SJCRH30 (cell line): ENCODE measurements at places on chromosomes 6 and 20.

DNA sequence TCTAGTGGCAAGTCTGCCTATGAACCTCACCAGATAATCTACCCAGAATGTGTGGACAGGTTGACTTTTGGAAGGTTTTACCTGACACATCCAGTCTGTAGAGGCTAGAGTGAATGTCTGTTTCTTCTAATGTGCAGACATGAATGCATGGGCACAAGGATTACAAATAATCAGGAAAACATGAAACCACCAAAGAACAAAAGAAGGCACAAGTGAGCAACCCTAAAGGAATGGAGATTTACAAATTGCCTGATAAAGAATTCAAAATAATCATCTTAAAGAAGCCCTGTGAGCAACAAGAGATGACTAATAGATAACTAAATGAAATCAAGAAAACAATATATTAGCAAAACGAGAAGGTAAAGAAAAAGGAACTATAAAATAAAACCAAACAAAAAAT is 876.1 kb upstream of the ADGRB3 start:
- DNase-seq, result no peak

GRCh38 chr6:13263669-13264068 is 64.7 kb downstream of the TBC1D7 start:
- no peak for DNase-seq

- no peak for DNase-seq
Observed at GRCh38 chr6:34148631-34149451, 3.0 kb upstream of the GRM4 start.

DNA sequence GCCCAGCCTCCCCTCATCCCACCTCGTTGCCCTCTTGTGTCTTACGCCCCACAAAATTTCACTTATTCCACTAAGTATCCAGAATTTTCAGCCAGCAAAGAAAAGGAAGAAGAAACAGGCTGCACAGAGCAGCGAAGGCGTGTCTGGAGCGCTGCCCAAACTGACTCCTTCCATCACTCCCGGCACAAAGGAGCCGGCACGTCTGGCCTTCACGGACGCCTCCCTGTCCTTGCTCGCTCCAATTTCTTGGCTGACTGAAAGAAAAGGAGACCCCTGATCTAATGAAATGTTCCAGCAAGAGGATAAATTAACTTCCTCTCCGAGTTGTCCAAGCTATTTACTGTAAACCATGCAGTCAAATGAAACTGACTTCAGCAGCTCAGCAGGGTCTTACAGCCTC is 152.3 kb upstream of the CDH4 start:
- no peak for DNase-seq

- no peak for DNase-seq
Observed at GRCh38 chr20:24504331-24505285, 35.2 kb downstream of the SYNDIG1 start.

- peak; percentile 5 for DNase-seq
Observed at GRCh38 chr6:13765570-13765969, 48.8 kb downstream of the MCUR1 start.

GRCh38 chr6:17866876-17867444 is 120.5 kb downstream of the KIF13A start:
- DNase-seq, result no peak

DNA sequence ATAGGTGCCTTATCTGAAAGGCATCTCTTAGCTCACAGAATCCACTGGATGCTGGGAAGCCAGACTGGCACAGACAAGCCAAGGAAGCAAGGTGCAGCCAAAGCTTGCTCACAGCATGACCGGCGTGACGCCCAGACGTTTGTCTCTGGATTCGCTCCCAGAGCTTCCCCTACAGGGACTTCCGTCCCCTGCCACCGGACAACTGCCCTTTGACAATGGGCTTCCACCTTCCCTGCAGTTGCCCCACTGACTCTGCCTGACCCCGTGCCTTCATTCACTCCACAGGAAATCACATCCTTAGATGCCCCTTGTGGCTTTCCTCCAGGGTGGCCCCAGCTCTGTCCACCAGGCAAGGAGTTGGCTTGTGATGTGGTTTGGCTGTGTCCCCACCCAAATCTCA is 94.8 kb upstream of the CDH4 start:
- no peak for DNase-seq

- no peak for DNase-seq
Observed at GRCh38 chr6:162343198-162343935, 384.2 kb downstream of the PRKN start.

DNA sequence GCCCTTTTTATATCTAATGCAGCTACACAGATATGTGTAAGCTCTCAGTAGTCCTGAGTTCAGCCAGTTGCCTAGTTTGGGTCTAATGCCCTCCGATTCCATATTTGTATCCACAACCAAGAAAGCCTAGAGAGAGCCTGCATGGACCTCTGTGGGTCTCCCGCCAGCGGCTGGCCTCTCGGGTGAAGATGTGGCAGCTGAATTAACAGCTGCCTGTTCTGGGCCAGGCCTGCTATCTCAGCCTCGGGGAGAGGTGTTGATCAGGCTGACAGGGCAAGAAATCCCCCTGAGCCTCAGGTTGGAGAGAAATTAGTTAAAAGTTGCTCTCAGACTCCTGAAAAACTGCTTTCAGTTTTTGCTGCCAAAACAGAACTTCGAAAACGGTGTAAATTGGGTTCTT is 19.8 kb downstream of the PTK7 start:
- DNase-seq, result peak; percentile 53

- DNase-seq, result no peak
Observed at GRCh38 chr6:71531006-71531405, 242.4 kb downstream of the OGFRL1 start.

DNA sequence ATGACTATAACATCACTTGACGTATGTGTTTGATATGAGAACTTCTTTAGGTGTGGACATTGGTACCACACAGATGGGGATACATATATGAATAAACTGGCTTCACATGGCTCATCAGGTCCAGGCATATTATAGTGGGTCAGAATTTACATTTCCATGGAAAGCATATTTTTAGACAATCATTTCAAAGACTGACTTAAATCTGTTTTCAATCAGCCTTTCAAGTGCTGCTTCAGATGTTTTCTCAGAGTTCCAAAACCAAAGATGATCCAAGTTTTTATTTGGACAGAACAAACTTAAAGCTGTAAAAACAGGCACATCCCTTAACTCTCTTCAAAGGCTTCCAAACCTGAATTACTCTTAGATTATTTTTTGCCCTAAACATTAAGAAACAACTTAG is 88.1 kb downstream of the PRSS35 start:
- DNase-seq, result no peak

DNA sequence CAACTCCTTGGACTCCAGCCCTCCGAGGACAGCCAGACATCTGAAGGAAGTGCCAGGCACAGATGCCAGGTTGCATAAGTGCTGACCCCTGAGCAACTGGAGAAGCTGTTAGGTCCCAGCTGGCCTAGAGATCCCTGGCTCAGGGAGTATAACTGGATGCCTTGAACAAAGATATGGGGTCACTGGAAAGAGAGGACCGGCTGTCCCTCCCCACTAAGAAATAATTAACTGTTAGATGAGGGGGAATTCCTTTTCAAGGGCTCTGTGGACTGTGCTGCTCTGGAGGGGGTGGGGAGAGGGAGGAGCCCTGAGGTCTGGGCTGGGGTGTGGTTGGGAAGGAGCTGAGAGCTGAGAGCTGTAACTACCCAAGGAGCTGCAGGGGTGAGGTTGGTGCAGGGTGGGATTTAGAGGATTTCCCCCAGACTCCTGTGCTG is 39.6 kb downstream of the HLA-F start:
- no peak for DNase-seq

- no peak for DNase-seq
Observed at GRCh38 chr6:150482883-150483409, 114.1 kb downstream of the IYD start.

- DNase-seq, result no peak
Observed at GRCh38 chr20:23879328-23879798, at the start of gene CST5. CST5 (minus strand) TSS chr20:23879748; CDS start chr20:23879676, 72 bp downstream.

DNA sequence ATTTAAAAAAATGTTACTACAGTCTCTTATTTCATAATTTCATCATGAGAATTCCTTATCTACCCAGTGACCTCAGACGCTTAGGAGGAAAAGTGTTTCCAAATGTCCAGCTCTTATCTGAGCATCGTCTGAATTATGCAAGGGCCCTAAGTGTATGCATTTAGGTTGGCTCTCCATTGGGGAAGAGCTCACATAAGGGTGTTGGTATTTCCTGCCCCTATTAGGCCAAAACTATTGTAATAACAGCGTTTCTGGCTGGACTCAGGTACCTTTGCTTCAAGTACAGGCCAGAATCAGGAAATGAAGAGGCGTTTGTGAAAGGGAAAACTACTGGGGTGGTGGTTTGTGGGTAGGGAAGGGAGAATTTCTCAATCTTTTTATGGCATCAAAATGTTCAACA is 40.4 kb upstream of the SGK1 start:
- DNase-seq, result no peak

DNA sequence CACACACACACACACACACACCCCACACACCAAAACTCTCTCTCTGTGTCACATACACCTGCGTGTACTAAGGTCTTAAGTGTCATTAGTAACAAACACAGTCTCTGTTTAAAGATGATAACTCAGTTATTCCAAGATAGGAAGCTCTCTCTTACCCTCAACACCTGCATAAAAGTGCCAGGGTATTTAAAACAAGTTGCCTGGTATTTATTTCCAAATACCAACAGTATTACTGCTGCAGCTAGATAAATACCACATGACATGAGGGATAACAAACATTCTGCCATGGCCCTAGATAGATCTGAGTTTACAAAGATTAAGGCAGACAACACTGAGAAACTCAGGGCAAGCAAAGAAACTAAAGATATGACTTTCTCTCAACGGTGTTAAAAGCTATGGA is 118.5 kb downstream of the SIM1 start:
- no peak for DNase-seq

GRCh38 chr6:137550535-137550934 is 56.3 kb upstream of the OLIG3 start:
- DNase-seq, result no peak

- DNase-seq, result no peak
Observed at GRCh38 chr6:30726506-30727413, 6.6 kb downstream of the TUBB start.

- DNase-seq, result no peak
Observed at GRCh38 chr6:82458147-82458546, 94.5 kb downstream of the TPBG start.

- DNase-seq, result no peak
Observed at GRCh38 chr6:112288475-112288874, 34.1 kb upstream of the LAMA4 start.

GRCh38 chr6:107590378-107590777 is 100.5 kb downstream of the SOBP start:
- DNase-seq, result no peak

GRCh38 chr6:167146977-167147376 is 10.8 kb downstream of the GPR31 start:
- DNase-seq, result peak; percentile 48

- DNase-seq, result no peak
Observed at GRCh38 chr20:40241596-40242343, 447.3 kb downstream of the MAFB start.

DNA sequence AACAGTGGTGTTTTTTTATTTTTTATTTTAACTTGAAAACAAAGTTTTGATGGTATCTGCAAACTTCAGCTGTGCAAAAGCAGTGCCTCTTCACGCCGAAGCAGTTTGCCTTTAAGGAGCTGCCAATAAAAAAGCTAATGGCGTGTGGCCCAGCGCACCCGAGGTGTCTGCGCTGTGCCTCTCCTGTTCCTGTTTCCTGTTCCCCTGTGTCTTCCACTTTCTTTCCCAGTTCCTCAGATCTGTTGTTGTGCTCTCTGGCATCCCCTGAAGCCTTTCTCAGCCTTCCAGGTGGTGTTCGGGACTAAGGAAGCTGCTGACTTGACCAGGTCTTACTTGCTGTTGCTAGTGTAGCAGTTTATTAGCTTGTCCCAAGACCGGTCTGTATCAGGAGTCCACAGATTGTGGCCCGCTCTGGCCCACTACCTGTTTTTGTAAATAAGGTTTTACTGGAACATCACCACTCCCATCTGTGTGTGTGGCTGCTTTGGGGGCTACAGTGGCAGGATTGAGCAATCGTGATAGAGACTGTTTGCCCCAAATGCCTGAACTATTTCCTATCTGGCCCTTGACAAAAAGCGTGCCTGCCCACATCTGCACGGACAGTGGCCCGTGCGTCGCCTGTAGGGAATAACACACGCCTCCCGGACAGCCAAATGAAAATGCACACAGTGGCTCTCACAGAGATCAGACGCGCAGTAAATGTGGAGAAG is 178.3 kb downstream of the TMEM242 start:
- no peak for DNase-seq

GRCh38 chr6:89895276-89895874 is 1.1 kb downstream of the GJA10 start:
- DNase-seq, result peak; percentile 62

DNA sequence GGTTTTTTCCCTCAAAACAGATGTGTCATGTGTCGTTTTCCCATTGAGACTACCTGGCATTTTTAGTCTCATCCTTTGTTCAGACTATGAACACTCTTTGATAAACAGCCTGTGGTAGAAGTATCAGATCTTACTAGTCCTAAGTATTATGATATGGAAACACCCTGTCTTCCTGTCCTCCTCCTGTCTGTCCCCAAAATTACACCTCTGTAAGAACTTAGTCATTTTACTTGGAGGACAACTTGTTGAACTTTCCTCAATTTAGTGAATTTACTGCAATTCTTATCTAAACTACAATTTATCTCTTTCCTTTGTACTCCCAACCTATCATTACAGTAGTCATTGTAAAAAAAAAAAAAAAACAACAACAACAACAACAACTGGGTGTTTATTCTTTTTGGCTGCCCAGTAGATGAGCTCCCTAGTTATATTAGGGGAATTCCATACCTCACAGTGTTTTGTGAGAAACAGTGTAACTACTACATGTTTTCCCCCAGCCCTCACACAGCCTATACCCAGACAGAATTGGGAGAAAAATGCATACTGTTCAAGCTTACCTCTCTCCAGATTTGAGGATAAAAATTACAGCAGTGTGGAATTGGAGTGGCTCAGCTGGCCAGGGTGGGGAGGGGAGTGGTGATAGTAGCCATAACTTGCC is 18.5 kb upstream of the ERVFRD-1 start:
- no peak for DNase-seq

GRCh38 chr6:164856138-164856537 is 453.3 kb downstream of the C6orf118 start:
- DNase-seq, result no peak

- DNase-seq, result no peak
Observed at GRCh38 chr6:21375151-21376116, 218.1 kb upstream of the SOX4 start.

DNA sequence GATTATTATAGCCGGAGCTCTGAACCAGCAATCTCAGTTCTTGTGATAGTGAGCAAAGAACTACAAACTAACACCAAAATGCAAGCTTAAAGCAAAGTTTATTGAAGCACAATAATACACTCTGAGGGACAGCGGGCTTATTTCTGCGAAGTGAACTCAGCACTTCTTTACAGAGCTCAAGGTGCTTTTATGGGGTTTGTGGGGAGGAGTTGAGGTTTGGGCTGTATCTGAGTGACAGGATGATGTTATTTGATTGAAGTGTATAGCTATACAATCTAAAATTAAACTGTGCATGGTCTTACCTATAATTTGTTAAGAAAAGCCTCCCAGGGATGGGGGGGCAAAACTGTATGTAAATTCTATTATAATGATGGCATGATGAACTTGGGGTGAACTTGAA is 1.0 kb upstream of the HFE start:
- DNase-seq, result no peak
